ENCODE measurements at places on chromosomes 13 and 19.
A peak's percentile ranks its signal among the peaks of the same experiment; 100 is the strongest.

GRCh38 chr13:46347277-46347676 is 39.8 kb downstream of the RUBCNL start:
- DNase-seq, result no peak

DNA sequence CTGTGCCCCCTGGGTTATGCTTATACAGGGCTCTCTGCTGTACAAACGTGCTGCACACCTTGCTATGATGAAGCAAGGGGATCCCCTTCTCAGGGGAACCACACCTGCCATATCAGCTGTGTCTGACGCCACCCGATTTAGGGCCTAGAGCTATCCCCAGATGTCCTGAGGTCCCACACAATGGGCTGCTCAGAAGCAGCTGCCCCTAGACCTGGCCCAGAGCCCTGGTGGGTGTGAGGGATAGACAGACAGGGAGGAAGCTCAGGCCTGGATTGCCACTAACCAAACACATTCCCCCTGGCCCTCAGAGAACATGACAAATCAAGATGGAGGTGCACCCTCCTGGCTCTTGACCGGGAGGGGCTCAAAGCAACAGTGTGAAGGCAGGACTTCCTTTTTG is 59.3 kb downstream of the TSHZ3 start:
- DNase-seq, result no peak

DNA sequence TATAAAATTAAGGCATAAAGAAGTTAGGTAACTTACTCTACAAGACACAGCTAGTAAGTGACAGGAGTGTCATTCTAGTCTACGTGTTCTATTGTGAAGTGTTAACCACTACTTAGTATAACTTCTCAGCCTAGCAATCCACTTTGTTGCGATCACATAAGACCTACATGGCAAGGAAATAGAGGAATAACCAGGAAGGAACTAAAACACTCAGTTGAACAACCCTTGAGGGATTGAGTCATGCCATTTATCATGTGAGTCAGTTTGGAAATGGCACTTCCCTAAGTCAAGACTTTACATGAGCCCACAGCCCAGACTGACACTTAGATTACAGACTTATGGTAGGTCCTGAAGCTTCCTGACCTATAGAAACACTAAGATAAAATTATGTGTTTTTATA is 279.5 kb upstream of the PCDH20 start:
- DNase-seq, result no peak

GRCh38 chr19:2770055-2771013 is 12.7 kb downstream of the SGTA start:
- no peak for DNase-seq

GRCh38 chr19:28290963-28291657 is 921.8 kb downstream of the UQCRFS1 start:
- no peak for DNase-seq

GRCh38 chr19:45613926-45614725 is 12.1 kb upstream of the GPR4 start:
- DNase-seq, result peak; percentile 92

DNA sequence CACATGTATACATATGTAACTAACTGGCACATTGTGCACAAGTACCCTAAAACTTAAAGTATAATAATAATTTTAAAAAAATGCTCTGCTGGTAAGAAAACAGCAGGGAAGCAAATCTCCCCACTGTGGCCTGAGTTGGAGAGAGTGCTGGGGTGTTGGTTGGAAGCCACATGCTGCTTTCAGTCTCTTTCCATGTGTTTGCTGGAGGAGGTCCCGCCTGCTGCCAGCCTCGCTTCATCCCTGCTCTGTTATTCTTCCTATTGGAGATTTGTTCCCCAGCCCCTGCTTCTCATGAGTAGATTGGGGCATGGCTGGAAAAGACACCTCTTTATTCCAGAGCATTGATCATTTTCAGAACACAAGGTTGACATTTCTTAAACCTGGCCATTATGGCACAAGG is 230.5 kb downstream of the FGF9 start:
- DNase-seq, result no peak

- DNase-seq, result peak; percentile 52
Observed at GRCh38 chr19:21463449-21464105, 41.8 kb upstream of the ZNF429 start.

GRCh38 chr19:10514211-10515145 is 2.8 kb downstream of the S1PR5 start:
- DNase-seq, result peak; percentile 41

DNA sequence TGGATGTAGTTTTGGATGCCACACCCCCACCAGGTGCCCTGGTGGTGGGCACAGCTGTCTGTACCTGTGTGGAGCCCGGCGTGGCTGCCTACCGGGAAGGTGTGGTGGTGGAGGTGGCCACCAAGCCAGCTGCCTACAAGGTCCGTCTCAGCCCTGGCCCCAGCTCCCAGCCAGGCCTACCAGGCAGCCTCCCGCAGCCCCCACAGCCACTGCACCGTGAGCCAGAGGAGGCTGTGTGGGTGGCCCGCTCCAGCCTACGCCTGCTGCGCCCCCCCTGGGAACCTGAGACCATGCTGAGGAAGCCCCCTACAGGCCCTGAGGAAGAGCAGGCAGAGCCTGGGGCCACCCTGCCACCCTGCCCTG is 3.5 kb downstream of the CIC start:
- no peak for DNase-seq

DNA sequence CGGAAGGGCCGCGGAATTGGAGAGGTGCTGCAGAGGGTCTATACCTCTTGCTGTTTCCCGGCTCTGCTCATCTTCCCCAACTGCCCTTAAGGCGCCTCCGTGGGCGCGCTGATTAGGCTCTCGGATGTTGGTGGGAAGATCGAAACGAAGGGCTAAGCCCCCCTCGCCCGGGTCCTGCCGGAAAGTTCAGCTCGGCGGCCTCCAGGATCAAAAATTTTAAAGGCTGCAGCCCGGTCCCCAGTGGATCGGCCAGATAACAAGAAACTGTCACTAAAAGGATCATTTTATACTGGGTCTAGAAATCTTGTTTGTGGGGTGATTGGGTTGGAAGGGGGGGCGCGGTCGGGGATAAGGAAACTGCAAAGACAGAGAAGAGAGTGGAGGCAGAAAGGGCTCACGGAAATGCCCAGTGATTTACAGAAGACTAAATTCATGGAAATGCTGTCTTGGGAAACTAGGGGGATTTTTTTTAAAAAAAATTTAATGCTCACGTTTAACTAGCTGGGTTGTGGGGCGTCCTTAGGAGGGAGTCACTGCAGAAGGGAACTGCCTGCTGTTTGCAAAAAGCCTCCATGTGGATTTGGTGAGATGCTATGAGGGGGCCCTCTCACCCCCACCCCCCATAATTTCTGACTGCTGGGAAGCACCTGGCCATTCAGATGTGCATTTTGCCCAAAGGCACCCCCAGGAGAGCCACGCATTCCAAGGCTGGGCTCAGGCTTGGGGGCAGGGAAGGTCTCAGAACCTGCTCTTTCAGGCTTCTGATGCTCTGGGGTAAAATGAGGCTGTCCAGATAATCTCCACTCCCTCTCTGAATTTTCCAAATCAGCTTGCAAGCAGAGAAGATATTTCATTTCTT is 7.7 kb downstream of the CDX2 start:
- no peak for DNase-seq

DNA sequence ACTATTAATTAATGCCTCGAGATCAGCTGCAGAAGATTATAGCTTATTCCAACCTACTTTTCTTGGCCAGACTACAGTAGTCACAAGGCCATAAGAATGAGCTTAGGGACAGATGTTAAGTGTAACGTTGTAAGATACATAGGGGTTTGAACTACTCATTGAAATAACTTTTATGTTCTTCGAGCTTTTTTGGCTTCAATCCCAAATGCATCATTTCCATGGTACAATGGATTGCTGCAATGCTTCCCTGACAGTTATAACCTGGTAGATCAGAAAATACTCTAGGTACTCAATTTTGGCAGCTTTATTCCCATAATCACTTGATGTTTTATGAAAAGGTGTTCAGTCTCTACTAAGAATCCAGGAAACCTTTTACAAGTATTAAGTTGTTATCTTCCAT is 2216.7 kb upstream of the PCDH20 start:
- DNase-seq, result no peak

DNA sequence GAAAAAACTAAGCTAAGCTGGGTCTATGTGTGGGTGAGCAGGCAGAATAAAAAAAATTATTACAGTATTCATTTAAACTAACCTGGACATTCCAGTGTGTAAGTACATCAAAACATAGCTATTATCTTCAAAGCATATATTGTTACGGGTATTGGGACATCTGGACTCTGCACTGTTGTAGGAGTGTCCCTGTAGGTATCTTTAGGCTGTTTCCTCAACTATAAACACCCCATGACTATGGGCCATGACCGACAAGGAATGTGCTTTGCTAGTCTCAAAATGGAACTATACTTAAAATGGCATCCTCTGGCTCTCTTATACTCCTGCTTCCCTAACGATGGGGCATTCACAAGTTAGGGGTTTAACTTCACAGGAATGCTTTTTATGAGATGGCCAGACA is 3.4 kb downstream of the SCGB2B2 start:
- DNase-seq, result no peak

DNA sequence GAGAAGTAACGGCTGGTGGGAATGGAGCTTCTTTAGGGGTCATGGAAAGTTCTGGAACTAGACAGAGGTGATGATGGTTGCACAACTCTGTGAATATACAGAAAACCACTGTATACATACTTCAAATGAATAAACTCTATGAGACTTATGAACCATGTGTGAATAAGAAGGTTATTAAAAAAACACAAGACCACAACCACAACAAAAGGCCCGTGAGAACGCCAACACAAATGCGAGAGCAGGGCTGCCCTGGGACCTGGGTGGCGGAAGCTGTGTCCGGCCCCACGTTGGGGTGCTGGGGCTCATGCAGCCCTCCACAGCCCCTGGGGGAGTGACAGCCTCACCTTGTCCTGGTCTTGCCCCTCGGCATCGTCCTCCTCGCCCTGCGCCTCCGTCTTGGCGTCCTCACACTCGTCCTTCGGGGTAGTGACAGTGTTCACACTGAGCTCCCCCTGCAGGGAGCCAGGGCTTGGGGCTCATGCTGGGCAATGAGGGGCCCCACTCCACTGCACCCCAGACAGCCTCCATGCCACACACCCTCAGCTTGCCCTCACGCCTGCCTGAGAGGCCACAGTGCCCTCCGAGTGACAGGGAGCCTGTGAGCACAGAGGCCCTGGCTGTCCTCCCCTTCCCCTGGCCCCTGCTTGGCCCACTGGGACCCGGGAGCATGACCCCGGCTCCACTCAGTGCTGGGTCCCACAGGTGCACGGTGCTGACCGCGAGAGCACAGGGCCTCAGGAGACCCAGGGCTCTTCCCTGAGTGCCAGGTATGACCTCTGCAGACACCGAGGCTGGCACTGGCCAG is 16.0 kb downstream of the IZUMO4 start:
- DNase-seq, result no peak

GRCh38 chr13:51776179-51776578 is 27.8 kb downstream of the DHRS12 start:
- DNase-seq, result no peak

GRCh38 chr19:18590273-18591272 is 2.0 kb downstream of the REX1BD start:
- peak; percentile 60 for DNase-seq

GRCh38 chr13:80250213-80250810 is 90.6 kb downstream of the SPRY2 start:
- no peak for DNase-seq

- DNase-seq, result no peak
Observed at GRCh38 chr13:29310806-29311205, 284.7 kb downstream of the SLC7A1 start.

GRCh38 chr19:41918095-41918494 is 10.2 kb downstream of the ERFL start:
- no peak for DNase-seq

- no peak for DNase-seq
Observed at GRCh38 chr19:16325161-16325527, 518 bp downstream of the KLF2 start.

DNA sequence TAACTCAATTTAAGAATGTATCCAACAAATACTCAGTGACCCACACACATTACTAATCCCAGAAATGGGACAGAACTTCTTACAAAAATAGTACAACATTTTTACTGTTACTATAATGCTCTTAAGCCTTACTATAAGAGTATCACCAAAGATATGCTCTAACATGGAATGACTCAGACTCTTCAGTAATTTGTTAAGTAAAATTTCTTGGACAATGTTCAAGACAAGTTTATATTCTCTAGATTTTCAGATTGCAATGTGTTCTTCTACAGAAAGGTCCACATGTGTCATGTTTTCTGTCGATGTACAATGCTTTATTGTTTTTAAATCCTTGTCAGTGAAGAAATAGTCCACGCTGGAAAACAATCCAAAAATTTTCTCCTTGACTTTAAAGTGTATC is 66.3 kb upstream of the RFXAP start:
- DNase-seq, result no peak

DNA sequence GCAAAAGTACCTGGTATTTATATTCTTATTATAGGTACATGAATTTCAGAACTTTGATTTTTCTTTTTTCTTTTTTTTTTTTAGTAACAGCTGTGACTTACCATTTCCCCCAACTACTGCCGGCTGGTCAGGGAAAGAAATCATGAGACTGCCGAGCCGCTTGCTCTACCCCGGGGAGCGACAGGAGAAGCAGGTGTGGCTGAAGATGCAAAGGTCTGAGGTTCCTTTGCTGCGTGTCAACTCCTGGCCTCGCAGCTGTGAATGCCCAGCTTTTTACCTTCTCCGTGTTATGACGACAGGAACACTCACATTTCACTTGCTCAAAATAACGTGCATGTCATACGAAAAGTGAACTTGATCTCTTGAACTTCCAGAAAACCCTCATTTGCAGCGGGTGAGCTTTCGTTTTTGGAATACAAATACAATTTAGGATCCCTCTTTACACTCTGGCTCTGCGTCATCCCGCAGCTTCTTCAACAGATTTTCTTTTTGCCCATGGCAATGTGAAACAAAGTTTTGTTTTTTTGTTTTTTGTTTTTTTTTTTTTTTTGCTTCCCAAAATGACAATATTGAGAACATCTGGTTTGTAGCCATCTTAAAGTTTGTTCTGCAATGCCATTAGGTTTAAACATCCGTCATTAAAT is 117.9 kb downstream of the EFNB2 start:
- no peak for DNase-seq

DNA sequence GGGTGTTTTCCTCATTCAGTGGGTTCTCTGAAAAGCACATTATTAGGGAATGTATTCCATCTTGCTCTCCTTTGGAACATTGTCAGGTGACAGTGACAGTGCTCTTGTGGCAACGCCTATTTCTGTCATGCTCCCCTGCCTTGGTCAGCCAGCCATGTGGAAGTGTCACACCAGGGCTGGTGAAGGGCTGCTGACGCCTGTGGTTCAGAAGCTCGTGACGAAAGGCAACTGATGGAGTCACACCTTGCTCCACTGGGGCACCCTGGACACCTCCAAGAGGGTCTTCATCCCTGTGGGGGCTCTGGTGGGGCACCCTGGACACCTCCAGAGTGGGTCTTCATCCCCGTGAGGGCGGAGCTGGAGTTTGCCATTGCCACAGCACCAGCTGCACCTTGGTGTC is 68.9 kb upstream of the GPR183 start:
- no peak for DNase-seq

- no peak for DNase-seq
Observed at GRCh38 chr19:42831221-42832019, 48.1 kb downstream of the PSG1 start.

DNA sequence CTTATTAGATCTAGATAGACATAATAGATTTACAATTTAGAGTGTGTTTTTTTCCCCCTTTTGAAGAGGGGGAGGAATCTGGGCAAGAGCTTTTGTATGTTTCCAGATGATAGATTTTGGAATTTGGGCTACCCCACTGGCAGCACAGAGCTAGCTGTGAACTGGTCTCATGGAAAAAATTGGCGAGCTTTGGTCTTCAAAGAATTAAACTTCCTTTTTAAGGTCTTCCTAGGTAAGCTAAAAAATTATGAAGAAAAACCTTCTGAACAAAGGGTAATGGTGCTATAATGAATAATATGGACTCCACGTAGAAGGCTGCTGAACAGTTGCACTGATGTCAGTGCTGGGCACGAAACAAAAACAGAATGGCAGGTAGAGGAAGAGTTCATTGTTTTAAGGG is 109.3 kb downstream of the ZIC5 start:
- DNase-seq, result no peak
